Head of caudate nucleus (tissue), 42 donors: ENCODE measurements at places on chromosomes 12 and 14.

- no peak for DNase-seq
Measured at GRCh38 chr12:46891306-46891705, 65.5 kb upstream of the SLC38A4 start.

DNA sequence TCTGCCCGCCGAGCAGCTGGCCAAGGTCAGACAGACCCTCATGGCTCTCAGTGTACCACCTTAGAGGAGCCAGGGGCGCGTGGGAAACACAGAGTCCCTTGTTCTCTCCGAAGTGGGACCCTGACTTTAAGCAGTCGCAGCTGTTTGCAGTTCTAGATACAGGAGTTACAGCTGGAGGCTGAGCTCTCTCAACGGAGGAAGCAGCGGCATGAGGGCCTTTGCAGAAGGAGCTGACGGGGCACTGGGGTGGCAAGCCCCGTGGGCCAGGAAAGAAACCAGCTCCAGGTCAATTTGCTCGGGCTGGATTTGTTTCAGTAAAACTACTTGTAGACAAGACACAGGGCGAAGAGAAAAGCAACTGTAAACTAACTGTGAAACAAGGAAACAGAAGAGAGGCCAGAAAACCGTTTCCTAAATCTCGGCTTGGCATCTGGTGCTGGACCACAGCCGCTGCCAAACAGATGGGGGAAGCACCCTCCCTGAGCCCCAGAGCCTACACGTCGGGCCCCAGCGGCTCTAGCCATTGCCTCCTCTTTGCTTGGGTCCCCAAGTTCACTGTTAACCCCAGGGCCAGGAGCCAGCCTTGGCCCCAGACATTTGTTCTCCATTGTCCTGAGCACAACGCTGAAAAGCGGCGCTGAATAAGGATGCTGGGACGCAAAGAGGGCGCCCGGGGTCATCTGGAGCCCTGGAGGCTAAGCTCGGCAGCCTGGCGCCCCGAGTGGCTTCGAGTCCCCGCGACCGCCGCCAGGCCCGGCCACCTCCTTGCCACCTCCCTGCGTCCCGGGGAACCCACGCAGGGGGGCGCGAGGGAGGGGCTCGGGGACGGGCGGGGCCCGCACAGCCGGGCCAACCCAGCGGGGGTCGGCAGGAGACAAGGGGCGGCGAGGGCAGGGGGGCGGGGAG, 914 bp upstream of the PACS2 start:
- no peak for DNase-seq

DNA sequence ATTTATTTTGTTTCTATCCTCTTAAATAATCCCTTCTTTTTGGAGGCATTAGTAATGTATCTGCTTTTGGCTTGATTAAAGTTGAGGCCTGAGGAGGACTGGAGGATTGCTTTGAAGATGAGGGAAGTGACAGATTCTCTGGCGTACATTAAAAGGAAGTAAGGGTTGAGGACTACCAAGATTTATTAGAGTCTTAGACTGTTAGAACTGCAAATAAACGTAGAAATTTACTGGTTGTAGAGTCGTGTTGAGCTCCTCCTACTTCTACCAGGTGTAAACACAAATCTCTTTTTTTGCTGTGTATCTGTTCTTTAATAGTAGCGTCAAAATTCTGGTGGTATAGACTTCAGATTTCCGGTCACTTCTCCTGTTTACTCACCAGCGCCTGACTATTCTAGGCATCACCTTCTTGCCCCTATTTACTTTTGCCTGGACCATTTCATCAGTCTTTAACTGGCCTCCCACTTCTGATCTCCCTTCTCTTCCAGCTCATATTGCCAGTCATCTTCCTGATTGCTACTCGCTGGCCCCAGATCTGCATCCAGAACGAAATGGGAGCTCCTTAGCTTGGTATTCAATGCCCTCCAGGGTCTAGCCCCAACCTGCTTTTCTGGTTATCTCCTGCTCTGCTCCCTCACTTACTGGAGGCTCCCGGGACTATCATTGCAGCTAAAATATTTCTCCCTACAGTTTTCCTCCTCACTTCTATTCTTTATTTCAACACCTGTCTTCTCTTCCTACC, 8.4 kb upstream of the EID3 start:
- DNase-seq, result no peak

DNA sequence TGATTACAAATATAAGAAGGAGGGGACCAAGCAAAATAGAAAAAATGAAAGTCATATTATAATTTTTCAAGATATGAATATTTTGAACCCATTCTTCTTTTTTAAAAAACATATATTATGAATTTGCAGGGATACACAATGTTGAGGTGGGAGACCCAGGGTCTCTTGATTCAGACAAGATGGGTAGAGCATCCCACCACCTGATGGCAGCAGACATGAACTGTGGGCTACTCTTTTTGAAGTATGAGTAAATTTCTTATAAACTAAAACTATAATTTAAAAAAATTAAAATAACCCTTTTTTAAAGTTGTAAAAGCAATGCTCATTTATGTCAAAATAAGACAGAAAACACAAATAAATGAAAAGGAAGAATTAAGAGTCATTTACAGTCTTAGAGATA, 202.7 kb upstream of the PRICKLE1 start:
- no peak for DNase-seq

DNA sequence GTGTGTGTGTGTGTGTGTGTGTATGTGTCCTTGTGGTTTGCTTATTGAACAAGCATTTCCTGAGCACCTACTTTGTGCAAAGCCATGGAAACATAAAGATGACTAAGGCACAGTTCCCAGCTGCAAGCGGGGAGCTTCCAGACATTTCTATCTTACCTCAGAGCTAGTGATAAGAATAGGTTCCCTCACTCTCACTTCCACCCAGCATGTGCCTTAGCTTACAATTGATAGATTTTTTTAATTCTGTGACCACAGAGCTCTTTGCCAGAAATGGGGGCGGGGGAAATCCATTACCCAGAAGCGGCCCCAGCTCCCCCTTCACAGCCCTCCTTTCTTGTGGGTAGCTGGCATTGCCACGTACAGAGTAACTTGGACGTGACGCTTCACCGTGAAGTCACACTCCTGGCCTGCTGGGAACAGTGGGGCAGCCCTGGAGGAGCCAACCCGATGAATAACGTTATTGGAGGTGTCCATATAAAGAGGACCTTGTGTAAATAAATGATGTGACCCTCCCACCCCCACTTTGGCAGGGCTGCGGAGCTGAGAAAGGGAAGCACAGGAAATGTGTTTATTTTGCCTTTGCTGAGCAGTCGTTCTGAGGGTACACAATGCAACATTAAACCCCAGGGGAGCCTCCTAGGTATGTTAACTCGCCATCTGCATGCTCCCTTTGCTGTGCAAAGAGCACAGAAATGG, 238.9 kb downstream of the CHST11 start:
- DNase-seq, result no peak

- DNase-seq, result no peak
Measured at GRCh38 chr12:56683-57346, 9.8 kb upstream of the IQSEC3 start.

GRCh38 chr14:76002383-76002782, 16.8 kb downstream of the IFT43 start:
- no peak for DNase-seq

DNA sequence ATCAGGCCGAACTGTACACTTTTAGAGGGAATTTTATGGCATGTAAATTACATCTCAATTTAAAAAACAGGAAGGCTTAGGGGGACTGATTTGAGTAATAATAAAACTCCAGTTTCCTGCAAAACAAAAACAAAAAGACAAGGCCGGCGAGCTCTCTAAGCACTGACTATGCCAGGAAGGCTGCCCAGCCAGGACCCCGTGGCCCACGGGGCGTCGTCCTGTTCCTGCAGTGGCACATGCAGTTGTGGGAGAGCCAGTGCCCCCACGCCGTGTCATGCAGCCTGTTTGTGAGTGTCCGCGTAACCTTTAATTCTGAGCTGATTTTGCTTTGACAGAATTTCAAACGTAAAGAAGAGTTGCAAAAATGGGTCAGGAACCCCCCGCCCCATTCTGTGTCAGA, 10.5 kb downstream of the XRCC3 start:
- DNase-seq, result no peak

GRCh38 chr12:27015730-27016076, 1.5 kb upstream of the TM7SF3 start:
- DNase-seq, result no peak

DNA sequence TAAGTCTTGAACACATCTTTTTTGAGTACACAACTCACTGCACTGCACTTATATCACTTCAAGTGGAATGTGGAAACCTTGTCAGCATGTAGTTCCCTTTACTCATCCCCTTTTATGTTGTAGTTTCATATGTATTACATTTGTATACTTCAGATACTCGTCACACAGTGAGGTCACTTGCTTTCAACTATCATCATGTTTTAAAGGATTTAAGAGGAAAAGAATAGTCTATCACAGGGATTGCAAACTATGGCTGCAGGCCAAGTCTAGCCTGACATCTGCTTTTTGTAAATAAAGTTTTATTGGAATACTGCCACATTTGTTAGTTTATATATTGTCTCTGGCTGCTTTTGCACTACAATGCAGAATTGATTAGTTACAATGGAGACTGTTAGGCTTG, 24.3 kb downstream of the CNOT2 start:
- no peak for DNase-seq

DNA sequence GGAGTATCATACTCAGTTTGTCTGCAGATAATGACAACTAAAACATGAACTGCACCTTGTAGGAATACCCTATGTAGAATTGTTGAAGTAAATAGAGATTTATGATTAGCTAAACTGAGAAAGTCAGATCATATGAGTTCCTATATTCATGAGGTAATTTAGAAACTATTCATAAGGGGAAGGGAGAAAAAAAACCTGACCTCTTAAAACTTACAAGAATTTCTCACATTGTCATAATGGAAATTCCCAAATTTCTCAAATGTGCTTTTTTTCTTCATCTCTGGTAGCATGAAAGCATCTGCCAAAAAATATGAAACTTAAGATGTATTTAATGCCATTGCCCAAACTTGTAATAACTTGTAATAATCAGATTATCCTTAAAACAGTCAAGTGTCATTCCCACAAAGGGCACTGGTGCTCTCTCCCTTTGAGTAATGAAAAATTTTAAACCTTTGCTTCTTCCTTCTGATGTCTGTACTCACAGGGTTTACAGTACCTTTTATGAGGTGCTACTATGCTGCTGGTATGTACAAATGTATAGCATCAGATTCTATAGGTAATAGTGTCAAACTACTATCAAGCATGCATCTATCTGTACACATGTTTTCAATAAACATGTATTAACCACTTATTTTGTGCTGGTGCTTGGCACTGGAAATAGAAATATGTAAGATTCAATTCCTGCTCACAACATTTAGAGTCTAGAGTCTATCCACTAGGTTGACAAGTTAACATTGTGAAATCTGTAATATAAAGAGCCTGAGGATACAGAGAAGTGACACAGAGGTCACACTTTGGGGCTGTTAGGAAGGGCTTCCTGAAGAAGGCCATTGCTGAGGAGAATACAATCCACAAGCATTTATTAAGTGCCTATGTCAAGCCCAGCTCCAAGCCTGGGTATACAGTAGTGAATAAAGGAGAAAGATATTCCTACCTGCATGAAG, 17.4 kb upstream of the DRAM1 start:
- DNase-seq, result no peak

DNA sequence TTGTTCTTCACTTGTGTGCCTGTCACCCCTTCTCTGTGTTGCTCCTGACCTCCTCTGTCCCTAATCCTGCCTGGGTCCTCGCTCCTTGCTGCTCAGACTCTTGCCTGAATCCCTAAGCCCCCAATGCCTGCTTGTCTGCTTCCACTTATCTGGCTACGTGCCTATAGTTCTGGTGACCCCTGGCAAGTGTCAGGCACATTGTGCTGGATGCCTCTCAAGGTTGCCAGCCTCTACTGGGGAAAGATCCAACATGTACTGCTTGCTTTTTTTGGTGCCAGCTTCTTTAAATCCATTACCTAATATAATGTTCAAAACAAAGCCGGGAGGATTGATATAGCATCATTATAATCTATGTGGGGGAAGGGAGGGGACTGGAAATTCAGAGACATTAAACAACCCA, 448.0 kb upstream of the CCDC196 start:
- no peak for DNase-seq

- DNase-seq, result no peak
Measured at GRCh38 chr12:47033789-47034555, 45.4 kb upstream of the PCED1B start.

GRCh38 chr12:94557746-94558295, 92.5 kb downstream of the TMCC3 start:
- no peak for DNase-seq

- peak; percentile 56 for DNase-seq
Measured at GRCh38 chr12:49868952-49869815, 26.3 kb upstream of the BCDIN3D start.

DNA sequence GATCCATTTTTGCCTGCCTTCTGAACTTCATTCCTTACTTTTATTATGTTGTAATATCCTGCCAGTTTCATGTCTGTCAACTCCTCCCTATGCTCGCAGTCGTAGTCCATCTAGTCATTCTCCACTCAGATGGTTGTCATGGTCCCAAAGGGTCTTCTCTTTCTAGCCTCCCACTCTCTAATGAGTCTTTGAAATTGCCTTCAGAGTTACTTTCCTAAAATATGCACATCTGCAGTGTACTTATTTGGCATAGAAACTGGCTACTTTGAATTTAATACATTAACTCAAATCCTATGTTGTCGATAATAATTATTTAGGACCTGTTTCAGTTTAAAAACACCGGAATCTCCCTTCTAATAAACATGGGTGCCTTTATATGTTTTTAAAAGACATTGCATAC, 101.0 kb downstream of the PDE3A start:
- no peak for DNase-seq

- no peak for DNase-seq
Measured at GRCh38 chr14:92513966-92514843, 624 bp downstream of the RIN3 start.

DNA sequence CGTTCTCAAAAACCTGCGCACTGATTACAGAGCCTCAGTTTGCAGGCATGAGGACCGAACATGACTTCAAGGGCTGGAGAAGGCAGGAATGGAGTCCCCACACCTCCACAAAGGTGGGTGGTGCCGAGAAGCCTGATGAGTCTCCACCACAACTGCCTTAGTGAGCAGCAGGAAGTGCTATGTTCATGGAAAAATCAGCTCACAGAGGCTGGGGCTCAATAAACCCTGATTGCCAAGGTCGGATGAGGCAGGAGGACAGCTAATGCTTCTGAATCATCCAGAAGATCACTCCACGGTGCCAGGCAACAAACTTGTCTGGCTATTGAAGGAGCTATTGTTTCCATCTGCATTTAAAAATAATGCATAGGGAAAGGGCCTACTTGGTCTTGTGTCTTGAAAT, 31.1 kb downstream of the APPL2 start:
- no peak for DNase-seq

DNA sequence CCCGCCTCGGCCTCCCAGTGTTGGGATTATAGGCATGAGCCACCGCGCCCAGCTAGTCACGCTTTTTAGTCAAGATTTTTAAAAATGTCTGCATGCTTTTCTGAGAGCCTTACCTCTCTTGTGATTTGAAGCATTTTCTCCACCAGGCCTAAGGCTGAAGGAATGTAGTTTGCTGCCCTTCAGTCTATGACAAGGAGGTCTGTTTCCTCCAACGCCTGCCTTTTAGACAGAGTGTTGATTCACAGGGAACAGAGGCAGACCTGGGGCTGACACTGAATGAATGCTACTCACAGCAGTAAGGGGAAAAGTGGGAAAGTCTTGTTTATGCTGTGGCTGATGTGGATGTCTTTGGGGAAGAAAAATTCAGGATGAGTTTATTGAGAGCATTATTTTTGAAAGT, 27.2 kb upstream of the MDM2 start:
- no peak for DNase-seq

GRCh38 chr12:105198961-105199360, 37.0 kb downstream of the APPL2 start:
- DNase-seq, result peak; percentile 39
